ENCODE measurements at places on chromosomes 4 and X.
A peak's percentile ranks its signal among the peaks of the same experiment; 100 is the strongest.

- no peak for DNase-seq
These were observed 249.5 kb downstream of the BCOR start for GRCh38 chrX:39848243-39848642.

- DNase-seq: no peak
These were observed 54.5 kb downstream of the CLDN34 start for GRCh38 chrX:10021461-10022272.

GRCh38 chr4:115090483-115091075 is 22.8 kb downstream of the NDST4 start:
- DNase-seq: no peak

DNA sequence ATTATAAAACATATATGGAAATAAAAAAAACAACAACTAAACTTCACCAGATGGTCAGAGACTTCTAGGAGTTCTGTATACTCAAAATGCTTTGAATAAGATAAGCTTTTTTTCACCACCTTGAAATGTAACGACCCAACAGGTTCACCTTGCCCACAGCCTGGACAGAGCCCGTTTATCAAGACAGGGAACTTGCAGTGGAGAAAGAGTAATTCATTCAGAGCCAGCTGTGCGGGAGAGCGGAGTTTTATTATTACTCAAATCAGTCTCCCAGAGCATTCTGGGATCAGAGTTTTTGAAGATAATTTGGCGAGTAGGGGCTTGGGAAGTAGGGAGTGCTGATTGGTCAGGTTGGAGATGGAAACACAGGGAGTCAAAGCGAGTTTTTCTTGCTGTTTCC is 38.5 kb downstream of the AGA start:
- DNase-seq: no peak

DNA sequence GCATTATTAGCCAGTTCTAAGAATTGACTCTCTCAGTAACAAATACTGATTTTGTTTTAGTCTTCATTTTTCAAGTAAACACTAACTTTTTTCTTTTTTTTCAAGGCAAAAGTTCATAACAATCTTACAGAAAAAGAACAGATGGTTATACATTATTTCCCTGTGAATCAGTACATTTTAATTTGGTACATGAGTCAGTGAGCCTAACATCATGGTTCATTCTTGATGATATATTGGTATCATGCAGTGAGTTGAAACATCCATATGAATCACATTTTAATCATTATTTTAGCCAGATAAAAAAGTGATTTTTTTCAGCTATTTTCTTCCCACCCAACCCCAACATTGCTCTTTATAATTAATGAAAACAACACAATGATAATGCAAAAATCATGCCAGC is 184.3 kb upstream of the TACR3 start:
- DNase-seq: no peak

DNA sequence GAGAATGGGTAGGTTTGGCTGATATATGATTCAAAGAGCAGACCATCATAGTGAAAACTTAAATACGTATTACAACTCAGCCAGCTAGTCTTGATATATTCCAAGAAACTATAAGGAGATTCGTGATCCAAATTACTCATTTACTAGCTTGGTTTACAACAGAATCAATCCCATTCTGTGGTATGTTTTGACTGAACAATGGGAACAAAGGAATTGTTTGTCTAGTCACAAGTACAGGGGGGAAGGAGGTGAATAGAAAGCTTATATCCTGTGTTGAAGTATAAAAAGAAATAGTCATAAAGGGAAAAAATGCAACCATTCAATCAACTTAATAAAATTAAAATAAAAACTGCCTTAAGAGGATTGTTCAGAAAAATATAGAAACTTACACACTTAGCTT is 17.0 kb downstream of the C4orf54 start:
- no peak for DNase-seq

DNA sequence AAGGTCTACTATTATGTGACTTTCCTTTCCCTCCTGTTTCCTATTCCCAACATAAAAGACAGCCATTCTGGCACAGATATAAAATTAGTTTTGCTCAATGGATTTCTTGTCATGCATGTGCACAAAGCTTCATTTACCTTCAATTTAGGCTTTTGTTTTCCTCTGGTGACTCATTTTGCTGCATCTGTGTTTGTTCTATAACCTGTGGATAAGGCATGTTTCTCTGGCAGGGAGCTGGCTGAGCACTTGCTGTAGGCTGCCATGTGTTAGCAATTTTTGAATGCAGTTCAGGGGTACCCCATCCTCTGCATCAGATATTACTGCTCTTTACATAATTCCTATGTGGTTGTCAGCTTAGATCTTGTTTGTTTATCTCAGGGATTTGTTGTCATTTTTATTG is 202.8 kb upstream of the GRID2 start:
- no peak for DNase-seq

DNA sequence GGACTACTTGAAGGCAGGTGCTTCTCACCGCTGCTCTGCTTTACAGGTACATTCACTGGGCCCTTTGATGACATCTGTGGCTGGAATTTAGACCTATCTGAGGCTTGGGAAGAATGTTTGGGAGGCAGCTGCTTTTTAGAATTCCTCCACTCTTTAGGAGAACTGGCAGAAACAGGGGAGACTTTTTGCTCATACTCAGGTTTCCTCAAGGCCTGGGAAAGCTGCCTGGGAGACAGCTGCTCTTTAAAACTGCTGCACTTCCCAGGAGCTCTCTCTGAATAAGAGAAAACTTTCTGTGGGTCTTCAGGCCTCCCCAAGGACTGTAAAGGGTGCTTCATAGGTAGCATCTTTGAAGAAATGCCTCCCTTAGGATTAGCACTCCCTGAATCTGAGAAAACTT is 14.3 kb downstream of the CT47C1 start:
- no peak for DNase-seq

- no peak for DNase-seq
These were observed 190.6 kb downstream of the LDB2 start for GRCh38 chr4:16707874-16708273.

DNA sequence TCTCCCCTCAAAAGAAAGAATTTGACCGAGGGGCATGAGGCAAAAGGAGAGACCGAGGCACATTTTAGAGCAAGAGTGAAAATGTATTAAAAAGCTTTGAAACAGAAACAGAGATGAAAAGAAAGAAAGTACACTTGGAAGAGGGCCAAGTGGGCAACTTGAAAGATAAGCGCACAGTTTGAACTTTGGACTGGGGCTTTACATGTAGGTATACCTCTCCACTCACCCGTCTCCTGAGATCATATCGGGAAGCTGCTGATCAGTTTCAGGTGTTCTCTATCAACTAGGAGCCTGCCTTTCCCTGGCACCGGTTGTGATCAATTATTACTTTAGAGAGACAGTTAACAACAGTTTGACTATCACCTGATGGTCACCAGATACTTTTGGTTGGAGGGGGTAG is 2666.5 kb downstream of the ARAP2 start:
- DNase-seq: no peak

GRCh38 chr4:38078590-38079421 is 118.6 kb downstream of the PTTG2 start:
- DNase-seq: no peak

GRCh38 chrX:97330151-97330550 is 446.4 kb downstream of the RPA4 start:
- DNase-seq: no peak

GRCh38 chr4:3217266-3217665 is 31.7 kb upstream of the MSANTD1 start:
- no peak for DNase-seq

- DNase-seq: no peak
These were observed 562.3 kb upstream of the DIPK2B start for GRCh38 chrX:45762699-45763647.

DNA sequence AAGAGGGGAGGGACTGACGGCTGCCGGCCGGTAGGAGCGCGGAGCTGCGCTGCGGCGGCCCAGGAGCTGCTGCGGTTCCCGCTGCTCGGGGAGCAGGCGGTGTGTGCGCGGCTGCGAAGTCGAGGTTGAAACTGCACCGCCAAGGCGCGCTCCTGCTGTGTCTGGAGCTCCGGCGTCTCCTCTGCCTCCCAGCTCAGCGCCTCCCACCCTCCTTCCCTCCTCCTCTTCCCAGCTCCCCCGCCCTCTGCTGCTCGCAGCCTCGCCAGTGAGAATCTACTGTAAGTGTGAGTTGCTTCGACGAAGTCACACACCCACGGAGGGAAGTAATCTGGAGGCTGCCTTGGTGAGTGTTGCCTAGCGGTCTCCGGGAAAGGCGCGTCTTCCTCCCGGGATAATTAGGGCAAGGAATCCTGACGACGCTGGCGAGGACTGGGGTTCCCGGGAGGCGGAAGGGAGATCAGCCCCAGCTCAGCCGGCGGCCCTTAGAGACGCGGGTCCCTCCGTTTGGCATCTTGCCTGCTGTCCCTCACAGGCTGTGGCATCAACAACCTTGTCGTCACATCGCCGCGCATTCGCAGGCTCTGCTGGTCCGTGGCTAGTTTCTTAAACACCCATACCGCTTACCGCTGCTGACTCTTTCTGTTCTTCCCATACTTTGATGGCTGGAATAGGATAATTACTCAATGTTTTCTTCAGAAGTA is at the start of gene EPHA5:
TSS of gene EPHA5 (minus strand) at position 159 of the 701 bp plus-strand sequence. CDS start 747 bp downstream, outside the sequence.
- no peak for DNase-seq

GRCh38 chrX:19512961-19513360 is 2.3 kb downstream of the MAP3K15 start:
- DNase-seq: no peak

DNA sequence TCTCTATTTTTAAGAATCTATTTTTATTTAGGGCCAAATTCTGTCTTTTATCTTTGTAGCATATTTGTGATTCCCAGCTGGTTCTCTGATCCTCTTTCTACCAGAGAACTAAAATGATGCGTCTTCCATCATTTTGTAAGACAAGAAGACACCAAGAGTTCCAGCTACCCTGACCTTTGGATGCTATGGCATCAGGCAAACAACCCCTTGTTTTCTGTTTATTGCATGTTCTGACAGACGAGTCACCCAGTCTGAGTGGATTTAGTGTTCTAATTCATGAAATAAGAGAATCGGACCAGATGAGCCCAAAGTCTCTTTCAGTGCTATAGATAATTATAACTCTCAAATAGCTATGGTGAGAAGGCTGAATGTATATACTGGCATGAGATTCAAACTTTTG is 69.7 kb downstream of the ZFYVE28 start:
- DNase-seq: no peak

DNA sequence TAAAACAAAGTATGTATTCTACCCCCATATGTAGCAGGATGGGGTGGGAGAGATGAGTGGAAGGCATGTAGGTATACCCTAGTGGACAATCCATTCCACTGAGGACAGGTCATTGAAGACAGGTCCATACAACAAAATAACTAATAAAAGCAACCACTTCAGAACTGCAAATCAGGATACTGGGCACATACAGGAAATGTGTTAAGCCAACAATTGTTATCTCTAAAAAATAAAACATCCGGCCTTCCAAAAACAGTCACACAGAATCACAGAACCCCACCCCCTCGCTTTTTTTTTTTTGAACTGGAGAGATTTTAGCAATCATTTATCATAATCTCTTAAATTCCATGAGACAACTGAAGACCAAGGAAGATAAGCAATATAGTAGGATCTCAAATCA is 112.9 kb downstream of the FRYL start:
- DNase-seq: no peak

- DNase-seq: no peak
These were observed 206.4 kb upstream of the PACRGL start for GRCh38 chr4:20493761-20494353.

DNA sequence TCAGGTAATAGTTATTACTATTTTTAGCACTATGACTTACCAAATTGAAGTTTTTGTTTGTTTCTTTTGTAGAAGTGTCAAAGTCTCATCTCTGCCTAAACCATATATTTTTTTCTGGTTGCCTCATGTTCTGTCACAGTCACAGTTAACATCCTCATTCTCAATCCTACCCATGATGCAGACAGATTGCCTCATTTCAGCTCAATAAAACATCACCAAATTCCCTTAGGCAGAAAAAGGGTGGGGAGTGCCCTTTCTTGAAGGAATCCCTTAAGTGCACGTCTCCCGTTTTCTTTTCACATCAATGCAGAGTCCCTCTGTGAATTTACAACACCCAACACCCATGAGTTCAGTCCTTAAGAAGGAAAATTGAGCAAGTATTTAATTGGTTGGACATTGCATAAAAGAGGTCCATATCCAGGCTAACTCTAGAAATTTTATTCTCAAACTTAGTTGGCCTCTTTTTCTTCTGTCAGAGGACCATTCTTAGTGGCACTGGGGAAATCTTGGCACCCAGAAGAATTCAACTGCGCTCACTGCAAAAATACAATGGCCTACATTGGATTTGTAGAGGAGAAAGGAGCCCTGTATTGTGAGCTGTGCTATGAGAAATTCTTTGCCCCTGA is 103.7 kb upstream of the BMPR1B start:
- no peak for DNase-seq

DNA sequence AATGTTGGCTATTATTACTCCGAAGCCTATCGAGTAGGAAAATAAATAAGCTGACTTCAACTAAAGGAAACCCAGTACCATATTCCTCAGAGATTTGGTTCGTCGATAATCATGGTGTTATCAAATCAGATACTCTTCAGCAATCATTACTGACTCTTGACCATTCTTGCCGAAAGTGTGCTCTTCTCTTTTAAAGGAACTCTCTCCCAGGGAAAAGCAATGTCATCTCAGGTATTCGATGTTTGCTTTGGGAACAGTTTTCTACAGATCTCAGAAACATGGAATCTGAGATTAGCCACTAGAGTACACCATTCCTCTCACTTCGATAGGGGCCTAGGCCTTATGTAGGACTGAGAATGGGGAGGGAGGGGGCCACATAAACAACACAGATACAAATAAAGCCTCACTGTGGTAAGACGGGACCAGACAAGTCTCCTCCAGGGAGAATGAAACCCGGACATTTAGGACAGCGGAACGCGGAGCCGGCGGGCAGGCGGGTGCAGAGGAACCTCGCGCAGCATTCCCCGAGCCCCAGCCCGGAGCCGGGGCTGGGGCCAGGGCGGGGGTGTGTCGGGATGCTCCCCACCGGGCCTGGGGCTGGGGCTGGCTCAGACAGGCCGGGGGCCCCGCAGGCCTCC is 581 bp downstream of the DNAJB14 start:
- peak; percentile 17 for DNase-seq

- no peak for DNase-seq
These were observed 34.5 kb downstream of the SPINK2 start for GRCh38 chr4:56786955-56787354.

GRCh38 chr4:107824350-107825071 is at the start of gene SGMS2:
SGMS2 (plus strand) TSS chr4:107824932; CDS start chr4:107895554, 70,622 bp downstream.
- peak; percentile 52 for DNase-seq

DNA sequence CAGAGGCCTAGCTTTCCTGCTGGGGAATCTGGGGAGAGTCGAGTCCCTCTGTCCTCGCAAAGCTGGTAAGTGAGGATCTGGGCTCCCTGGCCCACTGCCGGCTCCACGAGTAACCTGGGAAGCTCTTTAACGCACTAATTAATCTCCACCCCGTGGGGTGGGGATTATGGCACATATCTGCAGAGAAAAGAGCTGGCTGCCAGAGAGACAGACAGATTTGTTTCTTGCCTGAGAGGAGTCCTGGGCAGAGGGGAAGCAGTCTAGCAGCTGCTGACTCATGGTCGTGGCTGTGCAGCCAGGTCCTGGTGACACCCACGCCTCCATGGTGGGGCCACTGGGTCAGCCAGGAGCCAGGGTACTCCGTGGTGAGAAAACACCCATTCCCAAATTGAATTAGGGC is 14.0 kb downstream of the SORCS2 start:
- no peak for DNase-seq

- no peak for DNase-seq
These were observed 36.1 kb downstream of the NFKB1 start for GRCh38 chr4:102537269-102537668.
